ENCODE measurements at places on chromosomes 3 and 15.

DNA sequence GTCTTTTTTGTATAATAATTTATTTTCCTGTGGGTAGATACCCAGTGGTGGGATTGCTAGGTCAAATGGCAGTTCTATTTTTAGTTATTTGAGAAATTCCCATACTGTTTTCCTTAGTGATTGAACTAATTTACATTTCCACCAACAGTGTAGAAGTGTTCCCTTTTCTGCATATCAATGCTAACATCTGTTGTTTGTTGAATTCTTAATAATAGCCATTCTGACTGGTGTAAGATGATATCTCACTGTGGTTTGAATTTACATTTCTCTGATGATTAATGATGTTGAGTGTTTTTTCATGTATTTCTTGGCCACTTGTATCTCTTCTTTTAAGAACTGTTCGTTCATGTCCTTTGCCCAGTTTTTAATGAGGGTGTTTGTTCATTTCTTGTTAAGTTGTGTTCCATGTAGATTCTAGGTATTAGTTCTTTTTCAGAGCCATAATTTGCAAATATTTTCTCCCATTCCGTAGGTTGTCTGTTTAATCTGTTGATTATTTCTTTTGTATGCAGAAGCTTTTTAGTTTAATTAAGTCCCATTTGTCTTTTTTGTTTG, 713.3 kb upstream of the EPHA6 start:
- DNase-seq, result no peak

DNA sequence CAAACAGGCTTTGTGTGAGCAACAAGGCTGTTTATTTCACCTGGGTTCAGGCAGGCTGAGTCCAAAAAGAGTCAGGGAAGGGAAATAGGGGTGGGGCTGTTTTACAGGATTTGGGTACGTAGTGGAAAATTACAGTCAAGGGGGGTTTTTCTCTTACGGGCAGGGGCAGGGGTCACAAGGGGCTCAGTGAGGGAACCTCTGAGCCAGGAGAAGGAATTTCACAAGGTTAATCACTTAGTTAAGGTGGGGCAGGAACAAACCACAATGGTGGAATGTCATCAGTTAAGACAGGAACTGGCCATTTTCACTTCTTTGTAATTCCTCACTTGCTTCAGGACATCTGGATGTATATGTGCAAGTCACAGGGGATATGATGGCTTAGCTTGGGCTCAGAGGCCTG, 1592.8 kb upstream of the GBE1 start:
- DNase-seq, result no peak

DNA sequence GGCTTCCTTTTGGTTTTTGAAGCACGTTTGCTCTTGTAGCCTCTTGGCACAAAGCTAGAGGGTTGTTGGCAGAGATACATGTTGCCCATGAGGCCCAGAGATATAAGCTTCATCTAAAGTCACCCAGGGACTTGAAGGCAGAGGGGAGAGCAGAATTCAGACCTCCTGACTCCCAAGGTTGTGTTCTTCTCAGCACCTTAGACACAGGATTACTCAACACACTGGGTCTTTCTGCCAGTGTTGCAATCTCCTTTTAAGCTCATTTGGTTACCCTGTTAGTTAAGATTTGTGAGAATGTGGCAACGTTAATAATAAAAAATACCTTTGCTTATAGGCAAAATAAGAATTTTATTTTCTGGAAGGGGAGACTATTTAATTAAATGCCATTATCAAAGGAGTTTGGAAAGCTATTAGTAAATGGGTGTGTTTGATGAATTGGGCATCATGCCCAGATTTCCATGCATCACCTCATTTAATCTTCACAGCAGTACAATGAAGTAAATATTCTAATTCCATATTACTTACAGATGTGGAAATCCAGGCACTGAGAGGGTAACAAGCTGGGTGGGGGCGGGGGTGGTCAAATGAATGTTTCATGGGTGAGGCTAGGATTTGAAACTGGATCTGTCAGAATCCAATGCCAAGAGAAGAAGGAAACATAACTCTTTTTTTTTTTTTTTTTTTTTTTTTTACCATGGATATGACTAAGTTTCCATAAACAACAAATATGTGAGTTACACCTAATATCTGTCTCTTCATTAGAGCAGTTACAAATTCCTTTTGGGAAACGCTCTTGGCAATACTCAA, 183.3 kb downstream of the NR1D2 start:
- peak; percentile 10 for DNase-seq

DNA sequence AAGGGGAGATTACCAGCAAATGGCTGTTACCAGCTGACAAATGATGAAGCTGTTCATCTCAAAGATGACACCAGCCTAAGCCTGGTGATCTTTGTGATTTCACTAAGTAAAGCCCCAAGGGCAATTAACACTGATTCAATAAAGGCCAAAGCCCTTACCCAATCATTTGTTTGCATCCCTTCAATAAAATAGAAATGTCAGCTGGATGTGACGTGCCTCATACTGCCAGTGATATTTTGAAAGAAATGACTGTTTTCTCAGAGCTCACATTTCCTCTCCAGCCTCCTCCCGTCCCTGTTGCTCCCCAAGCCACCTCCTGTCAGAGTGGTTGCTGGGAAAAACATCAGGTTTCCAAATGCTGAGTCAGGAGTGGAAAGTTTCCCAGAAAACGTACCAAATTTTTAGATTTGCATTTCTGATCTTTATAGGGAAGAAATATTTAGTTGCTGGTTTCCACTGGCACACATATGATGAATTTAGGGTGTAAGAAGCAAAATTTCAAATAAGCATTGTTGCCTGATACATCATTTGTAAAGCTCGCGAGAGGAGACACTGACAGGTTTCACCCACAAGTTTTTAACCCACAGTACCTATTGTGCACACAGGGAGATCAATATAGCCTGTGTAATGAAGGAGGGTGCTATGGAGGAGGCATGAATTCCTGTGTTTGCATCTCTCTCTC, 21.0 kb downstream of the C2CD4A start:
- DNase-seq, result no peak

- DNase-seq, result no peak
Measured at GRCh38 chr15:69834761-69835160, 263.0 kb downstream of the TLE3 start.

GRCh38 chr15:85488997-85489396, 108.6 kb downstream of the AKAP13 start:
- DNase-seq, result no peak

- DNase-seq, result no peak
Measured at GRCh38 chr15:75007216-75007615, 11.9 kb downstream of the SCAMP5 start.

GRCh38 chr3:69906351-69906966, 93.1 kb upstream of the SAMMSON start:
- DNase-seq, result no peak

DNA sequence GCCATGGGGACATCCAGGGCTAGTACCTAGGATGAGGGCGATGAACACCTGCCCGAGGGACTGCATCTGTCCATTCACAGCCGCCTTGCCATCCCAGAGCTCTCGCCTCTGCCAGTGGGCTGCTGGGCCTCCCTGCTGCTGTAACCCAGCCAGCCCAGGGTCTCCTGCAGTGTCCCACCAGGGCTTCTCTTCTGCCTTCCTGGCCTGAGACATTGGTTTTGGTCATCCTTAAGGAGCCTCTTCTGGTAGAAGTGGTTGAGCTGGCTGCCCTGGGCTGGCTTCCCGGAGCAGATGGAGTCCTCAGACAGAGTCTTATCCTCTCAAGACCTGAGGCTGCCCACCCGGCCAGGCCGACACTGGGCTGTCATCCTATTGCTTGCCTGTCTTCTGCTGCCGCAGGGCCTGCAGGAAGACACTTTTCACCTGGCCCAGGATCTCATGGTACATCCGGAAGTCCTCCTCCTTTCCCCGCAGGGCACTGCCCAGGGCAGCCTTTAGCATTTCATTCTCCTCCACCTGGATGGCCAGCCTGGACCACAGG, 6.1 kb upstream of the HHATL start:
- DNase-seq, result no peak

GRCh38 chr3:188298585-188298984, 144.6 kb downstream of the LPP start:
- no peak for DNase-seq

DNA sequence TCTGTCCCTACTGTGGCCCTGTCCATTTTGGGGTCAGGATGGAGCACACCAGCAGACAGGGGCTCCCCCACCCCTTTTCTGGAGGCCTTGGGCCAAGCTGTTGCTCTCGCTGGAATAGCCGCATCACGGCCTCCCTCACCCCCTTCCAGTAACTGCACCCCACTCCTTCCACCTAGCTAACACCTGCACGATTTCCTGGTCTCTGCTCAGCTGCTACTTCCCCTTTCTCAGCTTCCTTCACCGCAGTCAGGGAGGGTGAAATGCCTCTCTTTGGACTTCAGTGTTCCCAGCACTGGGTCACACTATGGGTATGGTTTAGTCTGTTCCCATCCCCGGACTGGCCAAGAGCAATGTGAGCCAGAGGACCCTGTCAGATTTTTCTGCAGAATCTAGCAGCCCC, 400.2 kb downstream of the MCTP2 start:
- no peak for DNase-seq

Data from NCI-H1048 (cell line).